ENCODE measurements at places on chromosomes 2 and 18.

- no peak for DNase-seq
These were observed 32.5 kb downstream of the METTL4 start for GRCh38 chr18:2538844-2539243.

- DNase-seq: no peak
These were observed 105.7 kb downstream of the TPO start for GRCh38 chr2:1518867-1519530.

GRCh38 chr2:105416156-105416555 lies 17.3 kb upstream of the FHL2 start:
- DNase-seq: no peak

DNA sequence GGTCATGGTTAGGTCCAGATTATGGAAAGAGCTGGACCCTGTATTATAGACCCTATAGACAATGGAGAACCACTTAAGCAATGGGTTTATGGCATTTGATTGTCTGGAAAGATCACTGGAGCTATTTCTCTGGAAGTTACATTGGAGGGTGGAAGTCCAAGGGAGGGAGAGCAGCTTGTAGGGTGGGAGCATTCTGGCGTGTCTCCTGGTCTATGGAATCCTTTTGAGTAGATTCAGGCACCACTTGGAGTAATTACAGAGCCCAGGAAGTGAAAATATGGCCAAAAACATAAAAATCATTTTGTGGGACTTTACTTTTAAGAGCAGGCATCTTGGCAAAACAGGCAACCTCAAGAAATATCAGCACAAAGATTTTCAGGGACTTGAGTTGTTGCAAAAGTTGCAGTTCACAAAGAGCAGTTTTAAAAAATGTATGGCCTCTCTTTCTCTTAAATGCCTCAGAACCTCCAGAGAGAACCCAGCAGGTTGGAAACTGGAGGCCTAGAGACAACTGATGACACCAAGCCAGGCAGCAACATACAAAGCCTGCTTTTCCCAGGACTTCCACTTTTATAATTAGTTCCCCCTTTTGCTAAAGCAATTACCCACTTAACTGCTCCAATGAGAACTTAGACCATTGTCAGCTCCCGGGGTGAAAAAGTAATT lies 331.0 kb downstream of the MYCN start:
- no peak for DNase-seq

DNA sequence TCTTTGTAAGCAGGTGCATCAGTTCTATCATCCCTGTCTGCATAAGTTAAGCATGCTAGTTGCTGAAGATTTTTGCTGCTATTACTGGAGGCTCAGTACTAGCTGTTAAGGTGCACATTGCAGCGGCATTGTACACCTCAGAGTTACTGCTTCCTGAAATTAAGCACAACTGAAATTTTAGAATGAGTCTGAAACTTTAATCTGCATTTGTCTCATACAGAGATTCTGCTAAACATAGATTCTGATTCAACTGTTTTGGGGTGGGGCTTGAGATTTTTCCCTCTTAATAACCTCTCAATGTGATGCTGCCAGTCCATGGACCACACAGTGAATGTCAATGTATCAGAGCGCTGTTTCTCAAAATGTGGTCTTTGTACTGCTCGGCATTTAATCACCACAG lies 585.7 kb upstream of the GCFC2 start:
- no peak for DNase-seq

DNA sequence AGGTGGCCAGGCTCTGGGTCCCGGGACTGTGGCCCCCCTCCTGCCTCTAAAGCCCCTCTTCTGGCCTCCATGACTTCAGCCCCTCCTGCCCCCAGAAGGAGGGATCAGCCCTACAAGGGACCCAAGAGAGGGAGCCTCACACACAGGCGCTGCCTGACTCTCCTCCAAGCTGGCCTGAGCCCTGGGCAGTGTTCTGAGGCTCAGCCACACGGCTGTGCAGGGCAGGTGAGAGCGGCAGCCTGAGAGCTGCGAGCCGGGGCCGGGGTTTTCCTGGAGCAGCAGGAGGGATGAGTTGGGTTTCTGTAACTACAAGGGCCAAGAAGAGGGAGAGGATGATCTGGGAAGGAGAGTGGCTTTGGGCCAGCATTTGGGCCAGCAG lies 70.1 kb downstream of the HPCAL1 start:
- DNase-seq: no peak

DNA sequence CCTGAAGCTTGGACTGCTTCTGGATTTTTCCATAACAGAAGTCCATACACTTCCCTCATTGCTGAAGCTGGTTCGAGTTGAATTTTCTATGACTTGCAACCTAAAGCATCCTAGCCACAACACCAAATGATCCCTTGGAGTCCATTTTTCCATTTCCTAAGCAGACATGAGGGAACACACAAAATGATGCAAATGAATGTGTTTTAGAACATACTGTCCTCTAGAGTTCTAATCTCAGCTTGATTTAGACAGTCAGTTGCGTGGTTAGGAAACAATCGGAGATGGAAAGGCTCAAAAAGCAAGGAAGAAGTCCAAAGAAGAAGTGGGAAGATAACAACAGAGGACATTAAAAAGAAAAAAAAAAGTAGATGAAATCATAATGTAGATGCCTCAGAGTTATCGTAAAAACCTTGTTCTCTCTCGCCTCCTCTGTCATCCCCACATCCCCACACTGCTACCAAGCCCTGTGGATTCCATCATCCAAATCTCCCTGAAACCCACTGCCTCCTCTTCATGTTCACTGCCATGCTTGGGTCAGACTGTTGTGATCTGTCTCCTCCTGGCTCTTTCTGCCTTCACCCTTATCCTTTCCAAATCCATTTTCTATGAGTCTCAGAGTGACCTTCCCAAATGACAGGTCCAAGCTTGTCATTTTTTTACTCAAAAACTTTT lies 58.4 kb downstream of the TMEM247 start:
- DNase-seq: no peak

GRCh38 chr2:86420913-86421312 lies 20.3 kb upstream of the KDM3A start:
- no peak for DNase-seq

DNA sequence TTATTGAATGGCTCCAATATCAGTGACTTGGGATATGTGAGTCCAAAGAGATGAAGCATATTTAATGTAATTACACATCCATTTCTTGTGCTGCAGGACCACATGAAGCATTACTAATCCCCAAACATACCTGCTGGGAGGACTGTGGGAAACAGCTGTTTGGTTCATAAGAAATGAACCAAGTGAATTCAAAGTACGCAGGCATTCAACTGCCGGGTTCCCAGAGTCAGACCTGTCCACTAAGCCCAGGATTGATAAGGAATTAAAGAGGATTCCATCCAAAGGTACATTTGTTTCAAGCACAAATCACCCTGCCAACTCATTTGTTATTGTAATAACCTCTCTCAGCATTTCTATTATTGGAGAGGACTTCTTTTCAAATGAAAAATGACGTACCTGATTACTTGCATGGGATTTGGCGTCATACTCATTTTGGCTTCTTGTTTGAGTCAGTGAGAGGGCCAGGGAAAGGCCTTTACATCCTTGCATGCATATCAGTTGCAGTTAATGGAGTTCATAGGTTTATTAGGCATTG lies 230.7 kb downstream of the TXNL1 start:
- DNase-seq: no peak

GRCh38 chr2:171652416-171652785 lies 34.9 kb upstream of the DYNC1I2 start:
- DNase-seq: no peak

- DNase-seq: no peak
These were observed 94.7 kb upstream of the CDC42EP3 start for GRCh38 chr2:37766106-37766505.

DNA sequence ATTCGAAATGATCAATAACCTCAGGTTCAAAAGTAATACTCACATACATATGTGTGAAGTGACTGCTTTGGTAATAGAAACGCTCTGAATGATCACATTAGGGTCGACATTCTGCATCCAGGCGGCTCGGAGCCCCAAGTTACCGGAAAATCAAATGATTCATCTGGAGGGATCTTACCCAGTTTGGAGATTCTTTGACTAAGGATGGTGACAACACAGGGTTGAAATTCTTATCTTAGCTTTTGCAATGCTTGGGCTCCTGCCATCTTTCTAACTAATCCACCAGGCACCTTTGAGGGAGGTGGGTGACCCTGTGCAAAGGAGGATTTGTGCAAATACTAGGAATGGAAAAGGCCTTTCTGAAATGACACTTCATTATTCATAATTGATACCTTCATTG lies 10.8 kb downstream of the GBX2 start:
- DNase-seq: no peak

GRCh38 chr18:1599196-1599595 lies 694.5 kb downstream of the ADCYAP1 start:
- DNase-seq: no peak

DNA sequence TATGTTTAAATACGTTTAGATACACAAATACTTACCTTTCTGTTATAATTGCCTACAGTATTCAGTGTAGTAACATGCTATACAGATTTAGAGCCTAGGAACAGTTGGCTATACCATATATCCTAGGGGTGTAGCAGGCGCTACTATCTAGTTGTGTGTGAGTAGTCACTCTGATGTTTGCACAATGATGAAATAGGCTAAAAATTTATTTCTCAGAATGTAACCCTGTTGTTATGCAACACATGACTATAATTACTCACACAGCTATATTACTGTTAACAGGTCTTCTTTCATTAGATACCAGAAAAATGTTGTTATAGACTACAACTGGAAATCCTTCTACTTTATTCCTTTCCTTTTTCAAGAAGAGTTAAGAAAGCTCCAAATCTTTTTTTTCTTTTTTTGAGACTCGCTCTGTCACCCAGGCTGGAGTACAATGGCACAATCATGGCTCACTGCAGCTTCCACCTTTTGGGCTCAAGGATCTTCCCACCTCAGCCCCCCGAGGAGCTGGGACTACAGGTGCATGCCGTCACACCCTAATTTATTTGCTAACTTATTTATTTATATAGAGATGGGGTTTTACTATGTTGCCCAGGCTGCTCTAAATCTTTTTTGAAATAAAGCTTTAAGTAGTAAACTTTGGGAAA lies 48.5 kb downstream of the C2orf74 start:
- no peak for DNase-seq

- no peak for DNase-seq
These were observed 173.4 kb downstream of the DIS3L2 start for GRCh38 chr2:232134939-232135338.

GRCh38 chr2:101344137-101344536 lies 35.6 kb upstream of the RNF149 start:
- peak; percentile 65 for DNase-seq

DNA sequence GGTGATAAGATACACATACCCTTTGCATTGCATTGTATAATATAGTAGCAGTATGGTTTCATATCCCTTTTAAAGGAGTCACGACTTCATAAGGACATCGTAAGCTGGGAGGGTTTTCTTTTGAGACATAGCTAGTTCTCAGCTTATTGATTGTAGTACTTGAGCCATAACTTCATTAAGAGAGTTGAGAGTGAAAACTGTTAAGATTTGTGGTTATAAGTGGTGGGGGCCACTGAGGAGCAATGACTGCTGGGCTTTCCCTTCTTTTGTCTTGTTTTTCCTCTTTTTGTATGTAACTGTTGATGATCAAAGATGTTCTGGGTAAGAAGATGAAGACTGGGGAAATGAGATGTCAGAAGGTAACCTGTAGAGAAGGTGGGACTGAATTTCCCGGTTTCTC lies 11.0 kb downstream of the EIF5B start:
- no peak for DNase-seq

DNA sequence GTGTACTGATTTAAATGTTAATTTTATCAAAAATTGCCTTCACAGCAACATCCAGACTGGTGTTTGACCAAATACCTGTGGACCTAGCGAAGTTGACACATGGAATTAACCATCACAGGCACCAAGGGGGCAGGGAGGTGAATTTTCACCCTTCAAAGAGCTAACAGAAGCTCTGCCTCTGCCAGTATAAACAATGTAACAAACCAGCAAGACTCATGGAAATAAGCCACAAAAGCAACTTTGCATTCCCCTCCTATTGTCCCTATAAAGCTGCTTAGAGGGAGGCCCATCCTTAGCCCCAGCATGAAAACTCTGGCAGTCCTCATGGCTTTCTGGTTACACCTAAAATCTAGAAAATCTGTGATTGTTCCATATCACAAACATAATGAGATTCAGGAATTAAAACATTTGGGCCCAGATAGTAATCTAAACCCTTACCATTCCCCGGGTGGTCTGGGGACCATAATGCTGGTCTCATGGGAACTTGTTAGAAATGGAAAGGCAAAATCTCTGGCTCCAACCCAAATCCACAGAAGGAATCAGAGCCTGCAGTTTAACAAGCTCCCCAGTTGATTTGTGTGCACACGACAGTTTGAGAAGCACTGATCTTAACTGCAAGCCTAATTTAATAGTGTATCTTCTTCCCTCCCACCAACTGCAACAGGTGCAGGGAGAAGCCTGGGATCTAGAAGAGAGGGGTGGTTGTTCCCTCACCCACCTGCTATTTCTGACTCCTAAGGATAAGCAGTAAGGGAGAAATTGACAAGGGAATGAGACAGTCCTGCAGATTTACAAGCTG lies 23.1 kb downstream of the SERPINB11 start:
- DNase-seq: no peak

GRCh38 chr2:207722773-207723424 lies 11.5 kb downstream of the CCNYL1 start:
- DNase-seq: no peak

- no peak for DNase-seq
These were observed 27.7 kb upstream of the CYP27A1 start for GRCh38 chr2:218754201-218754600.

DNA sequence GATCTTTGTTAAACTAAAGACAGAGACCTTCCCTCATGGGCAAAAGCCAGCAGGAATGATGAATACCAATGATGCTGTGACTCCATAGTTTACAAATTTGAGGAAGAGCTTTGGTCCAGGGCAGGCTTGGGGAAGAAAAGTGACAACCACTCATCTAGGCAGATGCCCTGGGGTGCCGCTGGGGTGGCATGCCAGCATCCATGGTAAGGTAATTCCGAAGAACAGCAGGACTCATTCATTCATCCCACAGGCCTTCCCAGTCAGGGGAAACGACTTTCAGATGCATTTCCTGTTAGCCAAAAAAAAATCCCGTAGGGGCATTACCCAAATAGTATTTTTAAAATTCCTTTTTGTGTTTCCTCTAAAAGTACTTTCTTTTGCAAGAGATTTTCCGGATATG lies 180.7 kb upstream of the SERPINE2 start:
- DNase-seq: no peak

GRCh38 chr2:205066081-205066480 lies 520.8 kb downstream of the PARD3B start:
- no peak for DNase-seq

- DNase-seq: no peak
These were observed 317.6 kb downstream of the TNS1 start for GRCh38 chr2:217685255-217685605.

- no peak for DNase-seq
These were observed 141.8 kb downstream of the MYO5B start for GRCh38 chr18:50053111-50053510.

- DNase-seq: no peak
These were observed 1.8 kb upstream of the FRZB start for GRCh38 chr2:182868054-182868796.

DNA sequence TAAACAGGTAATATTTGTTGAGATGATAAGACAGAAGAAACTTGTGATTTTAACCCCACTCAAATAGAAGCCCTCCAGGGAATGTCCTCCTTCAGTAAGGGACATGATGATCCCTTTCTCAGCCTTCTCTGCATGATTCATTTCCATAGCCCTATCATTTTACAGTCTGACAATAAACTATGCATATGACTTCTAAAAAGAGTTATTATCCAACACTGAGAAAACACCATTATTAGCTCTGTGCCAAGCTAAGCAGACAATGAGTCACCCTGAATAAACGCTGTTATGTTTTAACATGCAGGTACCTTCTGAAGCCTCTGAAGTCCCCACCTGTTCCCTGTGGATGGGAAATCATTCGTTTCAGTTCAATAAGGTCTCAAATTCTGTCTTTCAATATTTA lies 54.7 kb downstream of the DTNB start:
- DNase-seq: no peak

GRCh38 chr2:42169874-42170521 lies 845 bp downstream of the EML4 start:
- DNase-seq: no peak
